ENCODE measurements at places on chromosomes 5 and 9. TPM values are rescaled to one million over a fixed set of nuclear protein-coding genes. Genes with fewer than 3 reads are reported as not detected.

Gene KCNV2
- polyA plus RNA-seq, result not detected

Gene ARHGAP26
- polyA plus RNA-seq, result 5.4 TPM

Gene TTC16
- 1.5 TPM for polyA plus RNA-seq

Gene PCDHGA4
- polyA plus RNA-seq, result 0.35 TPM

Gene GAPT
- 4.1 TPM for polyA plus RNA-seq

Gene EGFL7
- polyA plus RNA-seq, result 275 TPM

Gene C1QTNF3
- 5.1 TPM for polyA plus RNA-seq

Gene SLC6A7
- 0.03 TPM for polyA plus RNA-seq
